ENCODE measurements at places on chromosomes 5 and 9.

- no peak for DNase-seq
Measured at GRCh38 chr9:96883922-96884321, 29.6 kb upstream of the ZNF782 start.

- no peak for DNase-seq
Measured at GRCh38 chr5:33588654-33589372, 148.0 kb downstream of the TARS1 start.

GRCh38 chr5:74412066-74412465 is 228.5 kb downstream of the ENC1 start:
- no peak for DNase-seq

DNA sequence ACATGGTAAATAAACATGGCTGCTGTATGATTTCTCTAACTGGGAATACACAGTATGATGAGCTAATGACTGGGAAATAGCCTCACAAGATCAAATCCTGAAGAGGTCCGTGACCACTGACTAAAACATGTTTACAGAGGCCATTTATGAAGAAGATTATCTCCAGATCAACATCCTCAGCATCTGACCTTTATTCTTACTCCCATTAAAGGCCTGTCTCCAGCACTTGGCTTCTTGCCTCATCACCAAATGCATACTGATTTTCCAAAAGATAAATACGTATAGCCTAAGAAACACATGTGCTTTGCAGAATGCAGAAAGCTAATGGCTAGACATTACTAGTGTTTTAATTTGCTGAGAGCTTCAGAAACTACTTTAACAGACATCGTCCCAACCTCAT is 108.0 kb upstream of the TSLP start:
- DNase-seq, result no peak

- DNase-seq, result no peak
Measured at GRCh38 chr5:27208051-27208450, 169.7 kb upstream of the CDH9 start.

DNA sequence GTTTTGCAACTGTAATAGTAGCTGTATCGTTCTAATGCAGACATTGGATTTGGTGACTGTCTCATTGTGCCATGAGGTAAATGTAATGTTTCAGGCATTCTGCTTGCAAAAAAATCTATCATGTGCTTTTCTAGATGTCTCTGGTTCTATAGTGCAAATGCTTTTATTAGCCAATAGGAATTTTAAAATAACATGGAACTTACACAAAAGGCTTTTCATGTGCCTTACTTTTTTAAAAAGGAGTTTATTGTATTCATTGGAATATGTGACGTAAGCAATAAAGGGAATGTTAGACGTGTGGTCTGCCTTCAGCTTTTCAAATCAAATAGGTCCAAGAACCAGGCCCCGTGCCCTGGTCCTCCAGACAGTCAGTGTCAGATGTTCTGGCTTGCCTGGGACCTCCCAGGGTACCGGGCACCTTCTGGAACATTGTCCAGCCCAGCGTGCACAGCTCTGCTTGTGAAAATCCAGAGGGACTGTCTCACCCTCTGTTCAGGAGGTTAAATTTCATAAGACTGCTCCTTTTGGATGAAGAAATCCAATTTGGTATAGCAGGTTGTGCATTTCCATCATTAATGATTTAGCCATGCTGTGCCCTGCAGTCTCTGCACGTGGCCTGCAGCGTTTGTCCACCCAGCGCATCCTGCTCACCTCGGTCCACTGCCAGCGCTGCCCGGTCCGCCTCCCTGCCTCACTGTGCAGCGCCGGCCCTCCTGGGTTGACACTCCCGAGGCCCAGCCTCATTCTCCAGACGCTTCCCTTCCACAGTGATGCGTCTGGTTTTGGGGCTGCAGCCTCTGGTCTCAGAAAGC is 6.6 kb upstream of the AHRR start:
- no peak for DNase-seq

All from AG04450 (cell line).